NCI-H1930 (cell line): ENCODE measurements at places on chromosomes 3 and 15.

GRCh38 chr15:60283936-60284335 lies 113.8 kb downstream of the ANXA2 start:
- no peak for DNase-seq

DNA sequence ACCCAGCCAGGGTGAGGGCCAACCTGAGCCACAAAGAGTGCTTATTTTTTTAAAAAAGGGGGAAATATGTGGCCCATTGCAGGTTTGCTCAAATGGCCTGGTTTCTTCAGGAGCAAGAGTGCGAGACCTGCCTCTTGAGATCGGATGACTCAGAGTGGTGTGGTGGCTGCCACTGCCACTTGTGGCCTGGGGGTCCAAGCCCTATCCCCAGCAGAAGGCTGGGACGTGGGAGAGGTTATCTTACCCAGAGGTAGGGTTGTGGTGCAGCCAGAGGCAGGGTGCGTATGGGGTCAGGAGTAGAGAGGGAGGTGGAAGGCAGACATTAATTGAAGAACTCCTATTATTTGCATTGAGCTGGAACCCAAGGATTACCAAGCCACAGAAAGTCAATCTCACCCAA lies 83.2 kb upstream of the SMAD3 start:
- no peak for DNase-seq

GRCh38 chr3:50737193-50737905 lies 62.6 kb downstream of the DOCK3 start:
- no peak for DNase-seq

- peak; percentile 58 for DNase-seq
Measured at GRCh38 chr3:194058189-194058571, 77.8 kb upstream of the HES1 start.

DNA sequence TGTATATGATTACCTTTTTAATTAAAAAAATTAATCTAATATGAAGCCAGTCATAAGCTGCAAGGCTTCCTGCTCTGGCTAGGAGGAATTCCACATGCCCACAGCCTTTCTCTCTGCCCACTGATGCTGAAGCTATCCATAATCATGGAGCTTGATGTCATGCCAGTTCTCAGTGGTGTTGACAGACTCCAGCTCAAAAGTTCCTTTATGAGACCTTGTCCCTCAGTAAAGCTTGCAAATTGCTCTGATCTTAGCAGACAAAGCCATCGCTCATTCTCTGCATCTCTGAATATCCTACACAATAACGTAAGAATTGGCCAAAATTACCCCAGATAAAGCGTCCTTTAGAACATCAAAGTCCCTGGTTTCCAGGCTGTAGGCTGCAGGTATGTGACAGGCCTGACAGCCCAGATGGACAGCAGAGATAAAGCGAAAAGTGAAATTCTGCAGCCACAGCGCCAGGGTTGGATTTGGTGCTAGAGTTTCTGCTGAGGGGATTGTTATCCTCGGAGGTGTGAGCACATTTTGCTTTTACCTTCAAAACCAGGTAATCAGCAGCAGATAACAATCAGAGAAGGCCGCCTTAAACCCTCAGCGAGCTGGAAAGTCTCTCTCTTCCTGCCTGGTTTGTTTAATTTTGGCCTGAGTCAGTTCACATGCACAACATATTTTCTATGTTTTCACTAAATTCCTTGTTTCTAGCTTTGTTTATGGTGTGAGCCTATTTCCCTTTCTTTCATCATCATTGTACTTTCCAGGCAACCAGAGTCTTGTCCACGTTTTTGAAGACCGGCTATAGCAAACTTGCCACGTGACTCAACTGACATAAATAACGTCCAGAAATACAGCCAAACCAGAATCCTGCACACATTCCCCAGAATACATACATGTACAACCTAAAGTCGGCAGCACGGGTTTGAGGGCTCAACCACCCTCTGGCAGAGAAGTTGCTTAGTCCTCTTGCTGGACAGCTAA lies 36.6 kb upstream of the ALDH1A3 start:
- DNase-seq: no peak
